ENCODE measurements at places on chromosomes 13 and 19. TPM values are rescaled to one million over a fixed set of nuclear protein-coding genes. Genes with fewer than 3 reads are reported as not detected.

DNA sequence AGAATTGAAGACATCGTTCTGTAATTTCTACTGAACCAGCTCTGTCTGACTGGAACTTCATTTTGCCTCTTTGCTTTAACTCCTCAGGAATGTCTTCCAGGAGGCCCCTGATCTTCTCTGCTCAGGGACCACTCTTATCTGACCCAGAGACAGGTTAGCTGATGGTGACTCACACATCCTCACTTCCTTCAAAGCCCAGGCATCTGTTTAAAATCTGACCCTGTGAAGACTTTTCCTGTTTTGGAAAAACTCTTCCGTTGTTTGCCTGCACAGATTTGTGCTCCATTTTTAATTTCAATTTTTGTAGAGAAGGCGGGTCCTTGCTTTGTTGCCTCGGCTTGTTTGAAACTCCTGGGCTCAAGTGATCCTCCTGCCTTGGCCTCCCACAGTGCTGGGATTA is 1.6 kb downstream of the ARL11 start:
- no peak for DNase-seq

GRCh38 chr13:113411216-113412023 is 41.9 kb downstream of the ADPRHL1 start:
- DNase-seq = no peak

DNA sequence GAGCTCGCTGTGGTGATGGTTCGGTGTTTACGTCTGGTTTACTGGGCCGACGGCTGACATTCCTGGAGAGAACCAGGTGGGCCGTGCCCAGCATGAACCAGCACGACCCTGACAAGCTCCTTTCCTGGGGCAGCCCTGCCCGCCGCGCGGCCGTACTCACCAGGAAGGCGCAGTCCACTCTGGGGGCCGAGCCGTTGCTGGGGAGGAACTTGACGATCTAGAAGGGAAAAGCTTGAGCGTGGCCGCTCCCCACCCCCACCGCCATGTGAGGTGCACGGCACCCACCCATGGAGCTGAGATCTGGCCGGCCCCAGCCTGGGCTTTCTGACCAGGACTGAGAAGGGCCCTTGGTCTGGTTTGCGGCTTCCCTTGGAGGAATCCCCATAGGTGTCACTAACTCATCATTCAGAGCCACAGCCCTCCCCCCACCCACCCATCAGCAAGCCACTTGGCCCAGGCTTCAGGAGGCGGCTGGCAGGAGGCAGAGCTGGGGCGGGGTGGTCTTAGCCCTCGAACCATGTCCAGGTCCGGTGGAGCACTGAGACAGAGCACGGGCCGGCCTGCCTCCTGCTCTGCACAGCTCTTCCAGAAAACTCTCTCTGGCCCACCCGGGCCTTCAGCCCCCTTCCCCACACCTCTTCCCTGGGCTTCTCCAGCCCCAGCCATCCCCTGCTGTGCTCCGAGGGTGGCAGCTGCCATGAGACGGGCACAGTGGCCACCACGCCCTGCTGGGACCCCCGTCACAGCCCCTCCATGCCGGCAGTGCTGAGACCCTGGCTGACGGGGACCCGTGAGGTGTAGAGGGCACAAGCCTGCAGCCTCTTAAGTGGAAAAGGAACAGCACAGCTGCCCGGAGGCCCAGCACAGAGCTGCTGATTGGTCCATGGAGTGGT is 6.2 kb downstream of the ATP4B start:
- no peak for DNase-seq

GRCh38 chr13:94444826-94445225 is 34.7 kb downstream of the DCT start:
- no peak for DNase-seq

DNA sequence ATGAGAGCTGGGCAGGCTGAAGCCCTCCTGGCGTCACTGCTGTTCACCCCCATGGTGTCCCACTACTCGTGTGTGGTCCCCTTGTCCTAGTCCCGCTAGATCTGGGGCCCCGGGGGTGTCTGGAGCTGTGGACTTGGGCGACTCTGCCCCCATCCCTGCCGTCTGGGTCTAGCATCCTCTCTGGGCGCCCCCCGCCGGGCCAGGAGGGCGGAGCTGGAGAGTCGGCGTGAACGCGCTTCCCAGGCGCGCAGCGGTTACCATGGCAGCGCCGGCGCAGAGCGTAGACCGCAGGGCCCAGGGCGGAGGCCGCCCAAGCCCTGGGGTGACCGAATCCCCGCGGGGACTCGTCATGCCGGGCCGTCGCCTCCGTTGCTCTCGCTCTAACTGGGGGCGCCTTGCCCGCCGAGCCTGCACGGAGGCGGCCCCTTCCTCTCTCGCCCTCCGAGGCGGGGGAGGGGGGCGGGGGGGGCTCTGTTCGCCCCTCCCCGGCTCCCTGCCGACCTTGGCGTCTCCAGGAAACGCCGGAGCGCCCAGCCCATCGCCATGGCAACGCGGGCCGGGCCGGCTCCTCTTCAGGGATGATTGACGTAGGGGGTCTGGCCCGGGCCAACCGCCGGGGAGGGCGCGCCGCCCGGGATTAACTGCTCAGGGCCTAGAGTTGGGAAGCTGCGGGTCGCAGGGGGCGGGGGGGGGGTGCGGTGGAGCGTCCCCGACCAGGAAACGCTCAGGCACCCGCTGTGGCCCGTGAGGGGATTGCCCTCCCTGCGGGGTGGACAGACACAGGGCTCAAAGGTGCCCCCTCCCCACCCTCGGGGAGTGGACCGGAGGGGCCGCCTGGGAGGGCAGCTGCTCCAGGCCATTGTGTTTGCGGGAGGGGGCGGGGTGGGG is 8.9 kb downstream of the ISYNA1 start:
- DNase-seq = peak; percentile 89

GRCh38 chr13:36919171-36919832 is 736 bp downstream of the SMAD9 start:
- peak; percentile 68 for DNase-seq

- no peak for DNase-seq
Measured at GRCh38 chr13:29498426-29499040, 97.0 kb downstream of the SLC7A1 start.

Gene FFAR2
- polyA plus RNA-seq = 0.78 TPM

Gene FUZ
- 33.9 TPM for polyA plus RNA-seq

Gene USHBP1
- 5.4 TPM for polyA plus RNA-seq

Gene LYPD3
- polyA plus RNA-seq = 1.1 TPM

All from left kidney (tissue), 8 donors.